ENCODE measurements at places on chromosomes 13 and 19.

- no peaks in the 10 kb centered on the region for H3K36me3 ChIP-seq
- no peaks in the 10 kb centered on the region for H3K27me3 ChIP-seq
- no peaks in the 10 kb centered on the region for H3K4me1 ChIP-seq
- DNase-seq: no peak
These were observed 351.3 kb downstream of the SLITRK1 start for GRCh38 chr13:83531022-83531421.

DNA sequence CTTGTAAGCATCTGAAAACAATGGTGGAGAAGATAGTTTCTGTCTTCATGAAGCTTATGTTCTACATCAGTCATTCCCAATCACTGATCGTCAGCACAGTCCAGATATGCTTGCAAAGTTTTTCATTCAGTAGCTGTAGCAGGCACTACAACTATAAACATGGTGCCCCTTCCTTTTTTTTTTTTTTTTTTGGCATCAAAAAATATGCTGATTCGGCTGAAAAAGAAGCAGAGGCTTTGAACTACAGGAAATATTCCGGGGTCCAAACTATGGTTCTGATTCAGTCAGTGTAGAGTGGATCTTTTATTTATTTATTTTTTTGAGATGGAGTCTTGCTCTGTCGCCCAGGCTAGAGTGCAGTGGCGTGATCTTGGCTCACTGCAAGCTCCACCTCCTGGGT, 414.4 kb downstream of the OLFM4 start:
- DNase-seq: no peak
- H3K4me3 ChIP-seq: no peak overlapping the region
- no peaks in the 10 kb centered on the region for H3K36me3 ChIP-seq
- no peaks in the 10 kb centered on the region for H3K4me1 ChIP-seq

DNA sequence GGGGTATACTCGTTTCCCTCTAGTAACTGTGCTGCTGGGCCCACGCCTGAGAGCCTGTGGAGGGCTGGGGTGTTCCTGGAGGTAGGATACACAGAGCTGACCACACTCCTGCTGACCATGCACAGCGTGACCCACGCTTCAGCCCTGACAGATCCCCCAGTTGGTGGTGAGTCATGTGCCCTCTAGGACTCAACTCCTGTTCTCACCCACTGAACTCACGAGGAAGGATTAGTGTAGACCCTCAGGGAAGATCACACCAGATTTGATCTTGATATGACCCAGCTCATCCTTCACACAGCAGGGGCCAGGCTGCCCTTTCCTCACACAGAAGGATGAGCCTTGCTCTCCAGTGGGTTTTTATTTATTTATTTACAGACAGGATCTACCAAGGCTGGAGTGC, 13.3 kb upstream of the ACP7 start:
- no peaks in the 10 kb centered on the region for H3K27me3 ChIP-seq
- H3K36me3 ChIP-seq: no peaks in the 10 kb centered on the region
- no peak overlapping the region for H3K27ac ChIP-seq

DNA sequence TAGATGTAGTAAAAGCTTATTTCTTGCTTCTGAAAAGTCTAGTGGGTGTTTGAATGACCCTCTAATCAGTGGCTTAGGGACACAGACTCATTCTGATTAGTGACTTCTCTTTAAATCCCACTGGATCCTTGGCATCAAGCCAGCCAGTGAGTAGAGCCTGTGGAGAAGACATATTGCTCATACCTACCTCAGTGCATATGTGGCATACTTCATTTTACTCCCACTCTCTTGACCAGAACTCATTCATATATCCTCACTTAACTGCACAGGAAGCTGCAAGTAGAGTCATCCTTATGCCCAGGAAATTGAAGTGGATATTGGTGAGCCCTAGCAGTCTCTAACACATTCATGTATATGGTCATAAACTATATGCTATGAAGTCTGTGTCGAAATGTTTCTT, 148.3 kb downstream of the PDS5B start:
- no peak for DNase-seq
- H3K27ac ChIP-seq: no peak overlapping the region
- H3K36me3 ChIP-seq: peaks cover 35% of the 10 kb centered on the region

DNA sequence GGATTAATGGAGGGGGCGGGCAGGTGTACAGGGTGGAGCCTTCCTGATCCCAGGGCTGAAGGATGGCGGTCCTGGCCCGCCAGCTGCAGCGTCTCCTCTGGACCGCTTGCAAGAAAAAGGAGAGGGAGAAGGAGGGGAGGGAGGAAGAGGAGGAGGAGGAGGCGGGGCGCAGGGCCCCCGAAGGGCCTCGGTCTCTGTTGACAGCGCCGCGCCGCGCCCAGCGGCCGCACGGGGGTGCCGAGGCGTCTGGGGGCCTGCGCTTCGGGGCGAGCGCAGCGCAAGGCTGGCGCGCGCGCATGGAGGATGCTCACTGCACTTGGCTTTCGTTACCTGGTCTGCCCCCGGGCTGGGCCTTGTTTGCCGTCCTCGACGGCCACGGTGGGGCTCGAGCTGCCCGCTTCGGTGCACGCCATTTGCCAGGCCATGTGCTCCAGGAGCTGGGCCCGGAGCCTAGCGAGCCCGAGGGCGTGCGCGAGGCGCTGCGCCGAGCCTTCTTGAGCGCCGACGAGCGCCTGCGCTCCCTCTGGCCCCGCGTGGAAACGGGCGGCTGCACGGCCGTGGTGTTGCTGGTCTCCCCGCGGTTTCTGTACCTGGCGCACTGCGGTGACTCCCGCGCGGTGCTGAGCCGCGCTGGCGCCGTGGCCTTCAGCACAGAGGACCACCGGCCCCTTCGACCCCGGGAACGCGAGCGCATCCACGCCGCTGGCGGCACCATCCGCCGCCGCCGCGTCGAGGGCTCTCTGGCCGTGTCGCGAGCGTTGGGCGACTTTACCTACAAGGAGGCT, at the start of gene PPM1N:
Gene PPM1N (plus strand): TSS at position 33 of the 785 bp plus-strand sequence. CDS start 30 bp downstream, at position 63.
- DNase-seq: no peak
- H3K4me1 ChIP-seq: peaks cover 16% of the 10 kb centered on the region
- H3K36me3 ChIP-seq: no peaks in the 10 kb centered on the region
- H3K27ac ChIP-seq: peak within 1 kb of the TSS; percentile 77
- peak within 1 kb of the TSS; percentile 61 for H3K4me3 ChIP-seq

DNA sequence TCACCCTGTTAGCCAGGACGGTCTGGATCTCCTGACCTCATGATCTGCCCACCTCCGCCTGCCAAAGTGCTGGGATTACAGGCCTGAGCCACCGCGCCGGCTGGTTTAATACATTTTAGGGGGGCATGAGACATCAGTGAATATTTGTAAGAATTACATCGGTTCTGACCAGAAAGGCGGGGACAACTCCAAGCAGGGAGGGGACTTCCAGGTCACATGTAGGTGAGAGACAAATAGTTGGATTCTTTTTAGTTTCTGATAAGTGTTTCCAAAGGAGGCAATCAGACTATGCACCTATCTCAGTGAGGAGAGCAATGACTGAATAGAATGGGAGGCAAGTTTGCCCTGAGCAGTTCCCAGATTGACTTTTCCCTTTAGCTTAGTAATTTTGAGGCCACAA, 3.7 kb upstream of the ZNF552 start:
- no peaks in the 10 kb centered on the region for H3K27me3 ChIP-seq
- no peaks in the 10 kb centered on the region for H3K4me1 ChIP-seq
- H3K4me3 ChIP-seq: no peak overlapping the region
- no peak overlapping the region for H3K27ac ChIP-seq
- H3K36me3 ChIP-seq: no peaks in the 10 kb centered on the region
